ENCODE measurements at places on chromosomes 12 and 14. TPM values are rescaled to one million over a fixed set of nuclear protein-coding genes. Genes with fewer than 3 reads are reported as not detected.

The ALDH1L2 gene
- total RNA-seq, result 3.7 TPM

The NEMP1 gene
- 15.6 TPM for total RNA-seq

The LETMD1 gene
- 23.9 TPM for total RNA-seq

The RDH5 gene
- 1.3 TPM for total RNA-seq

The CKB gene
- 99.2 TPM for total RNA-seq

The MYL2 gene
- total RNA-seq, result 0.65 TPM
